NCI-H1930 (cell line): ENCODE measurements at places on chromosomes 2 and 18.

DNA sequence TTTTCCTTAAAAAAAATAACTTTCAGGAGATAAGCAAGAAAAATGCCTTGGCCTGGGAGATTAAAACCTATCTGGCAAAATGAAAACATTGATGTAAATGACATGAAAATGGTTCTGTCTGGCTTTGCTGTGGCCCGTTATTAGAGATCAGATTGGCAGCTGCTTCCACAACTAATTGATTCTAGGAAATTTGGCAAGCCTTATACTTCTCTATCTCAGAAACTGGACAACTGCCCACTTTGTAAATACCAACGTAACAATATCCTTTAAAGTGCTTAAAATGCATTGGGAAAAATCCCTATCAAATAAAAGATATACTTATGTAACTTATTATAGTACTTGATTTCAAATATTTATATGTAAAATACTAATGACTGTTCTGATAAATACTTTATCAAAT is 14.2 kb upstream of the SKA1 start:
- no peak for DNase-seq

DNA sequence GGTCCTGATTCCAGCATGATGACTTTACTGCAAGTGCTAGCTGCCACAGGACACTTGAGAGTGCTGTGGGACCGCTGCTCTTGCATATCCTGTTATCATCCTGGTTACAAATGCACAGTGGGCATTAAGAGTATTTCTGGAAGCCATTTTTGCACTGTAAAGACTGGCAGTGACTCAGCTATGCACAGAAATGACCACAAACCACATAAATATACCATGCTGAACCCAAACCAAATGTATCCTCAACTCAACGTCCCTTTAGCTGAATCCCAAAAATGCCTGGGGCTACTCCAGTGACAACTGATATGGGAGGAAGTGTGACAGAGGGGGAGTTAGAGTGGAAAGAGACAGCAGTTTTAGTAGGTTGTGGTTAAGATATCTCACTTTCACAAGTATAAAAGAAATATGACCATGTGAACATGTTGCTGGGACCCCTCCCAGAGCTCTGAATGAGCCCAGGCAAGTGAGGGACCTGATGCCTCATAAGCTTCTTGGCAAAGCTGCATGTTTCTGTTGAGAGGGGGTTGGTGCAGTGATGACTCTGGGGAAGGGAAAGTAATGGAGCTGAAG is 37.3 kb downstream of the RHBDD1 start:
- no peak for DNase-seq

DNA sequence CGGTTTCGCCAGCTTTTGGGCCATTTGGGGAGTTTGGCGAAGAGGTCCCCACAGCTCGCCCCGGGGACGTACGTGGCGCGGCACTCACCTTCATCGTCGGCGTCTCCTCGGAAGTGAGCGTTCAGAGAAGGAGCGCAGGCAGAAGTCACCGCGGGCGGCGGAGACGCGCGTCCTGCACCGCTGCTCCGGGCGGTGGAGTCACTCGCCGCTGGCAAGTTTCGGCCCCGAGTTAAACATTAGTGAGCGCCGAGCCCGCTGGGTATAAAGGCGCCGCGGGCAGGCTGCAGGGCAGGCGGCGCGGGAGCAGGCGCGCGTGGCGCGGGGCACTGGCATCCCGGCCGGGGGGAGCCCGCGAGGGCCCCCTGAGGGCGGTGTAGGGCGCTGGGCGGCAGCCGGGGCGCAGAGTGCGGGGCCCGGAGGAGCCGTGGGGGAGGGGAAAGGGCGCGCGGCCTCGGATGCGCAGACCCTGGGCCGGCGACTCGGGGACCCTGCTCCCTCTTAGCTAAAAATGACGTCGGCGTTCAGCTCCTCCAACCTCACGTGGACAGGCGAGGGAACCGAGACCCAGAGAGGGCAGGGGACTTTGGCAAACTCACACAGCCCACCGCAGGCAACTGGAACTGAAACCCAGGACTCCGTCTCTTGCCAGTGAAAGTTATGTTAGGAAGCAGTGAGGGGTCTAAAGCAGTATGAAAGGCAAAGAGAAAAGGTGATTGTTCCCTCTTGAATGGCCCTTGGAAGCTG is at the start of gene DPP4:
TSS of gene DPP4 (minus strand) at position 328 of the 744 bp plus-strand sequence. CDS start at position 94, 234 bp downstream.
- DNase-seq: no peak

GRCh38 chr2:130744287-130745117 is 10.8 kb upstream of the AMER3 start:
- no peak for DNase-seq

GRCh38 chr2:143436951-143437350 is 307.7 kb downstream of the ARHGAP15 start:
- no peak for DNase-seq

DNA sequence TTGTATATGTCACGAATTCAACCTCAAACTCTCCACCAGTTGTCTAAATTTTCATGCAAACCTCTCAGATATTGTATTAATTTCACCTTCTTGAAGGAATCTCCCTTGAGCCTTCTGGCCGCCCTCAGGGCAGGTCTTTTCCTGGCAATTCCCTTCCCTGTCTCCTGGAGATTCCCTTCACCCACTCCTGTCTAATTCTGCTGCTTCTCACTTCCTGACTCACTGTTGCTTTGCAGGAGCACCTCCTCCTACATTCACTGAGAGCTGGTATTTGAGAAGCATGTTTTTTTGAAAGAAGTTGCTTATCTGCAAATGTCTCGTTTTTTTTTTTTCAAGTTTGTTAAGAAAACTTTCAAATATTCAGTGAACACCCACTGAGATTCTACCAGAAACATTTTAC is 79.9 kb upstream of the OTOS start:
- DNase-seq: no peak

- DNase-seq: no peak
These were observed 14.5 kb upstream of the ATG16L1 start for GRCh38 chr2:233236820-233237589.

DNA sequence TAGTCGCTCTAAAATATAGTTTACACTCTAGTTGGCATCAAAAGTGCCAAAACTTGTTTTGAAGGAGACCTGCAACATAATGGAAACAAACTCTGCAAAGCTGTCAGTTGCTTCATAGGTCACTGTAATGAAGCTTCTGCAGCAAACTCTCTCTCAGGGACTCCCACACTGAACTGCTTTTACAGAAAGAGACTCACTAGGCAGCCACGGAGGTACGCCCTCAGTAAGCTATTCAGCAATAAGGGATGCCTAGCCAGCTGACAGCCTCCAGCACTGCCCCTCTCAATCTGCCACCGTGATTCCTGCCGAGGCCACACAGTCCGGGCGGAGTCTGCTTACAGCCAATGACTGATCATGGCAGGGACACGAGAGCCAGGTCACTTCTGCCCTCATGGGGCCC is 51.1 kb downstream of the COLEC12 start:
- DNase-seq: no peak

DNA sequence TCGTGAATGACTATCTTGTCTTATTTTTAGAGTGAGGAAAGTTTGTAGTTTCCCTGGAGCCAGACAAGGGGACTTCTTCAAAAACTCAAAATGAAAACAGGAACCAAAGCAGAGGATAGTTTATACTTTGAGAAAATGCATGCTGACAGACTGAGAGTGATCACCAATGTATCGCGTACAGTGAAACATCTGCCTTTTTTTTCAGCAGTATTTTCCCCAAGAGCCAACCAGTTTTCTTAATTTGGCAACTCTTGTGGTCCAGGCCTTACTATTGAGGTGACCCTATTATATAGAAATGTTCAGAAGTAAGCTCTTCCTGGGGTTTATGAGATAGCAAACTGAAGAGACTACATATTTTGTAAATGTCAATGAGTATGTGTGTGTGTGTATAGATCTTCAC is 153.7 kb upstream of the VRK2 start:
- DNase-seq: no peak

- no peak for DNase-seq
These were observed 84.4 kb downstream of the DPP10 start for GRCh38 chr2:114526841-114527240.

DNA sequence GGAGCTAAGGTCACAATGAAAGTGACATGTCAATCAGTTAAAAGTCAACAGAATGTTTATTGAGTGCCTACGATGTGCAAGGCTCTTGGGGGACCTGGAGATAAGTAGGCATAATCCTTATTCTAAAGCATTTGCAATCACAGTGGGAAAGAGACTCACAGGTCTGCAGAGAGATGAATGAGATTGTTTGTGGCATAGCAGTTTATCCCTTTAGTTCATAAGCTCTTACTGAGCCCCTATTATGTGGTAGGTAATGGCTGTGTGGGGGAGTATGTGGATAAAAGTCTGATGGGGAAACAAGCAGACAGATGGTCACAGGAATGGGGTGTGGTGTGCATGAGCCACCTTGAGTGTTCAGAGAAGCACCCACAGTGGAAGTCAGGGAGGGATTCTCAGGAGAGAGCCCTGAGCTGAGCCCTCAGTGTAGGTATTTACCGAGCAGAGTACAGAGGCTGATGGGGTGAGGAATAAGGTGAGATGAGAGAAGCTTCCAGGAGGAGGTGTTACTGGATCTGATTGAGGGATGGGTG is 48.1 kb downstream of the EMILIN2 start:
- DNase-seq: no peak
